T-helper 2 cell treated with Interferon-gamma antibody and Interleukin-4, amounts not matched to agents 5 μg/mL and 100 μg/mL, for 36 hours (primary cell): ENCODE measurements at places on chromosomes 2 and 18.

DNA sequence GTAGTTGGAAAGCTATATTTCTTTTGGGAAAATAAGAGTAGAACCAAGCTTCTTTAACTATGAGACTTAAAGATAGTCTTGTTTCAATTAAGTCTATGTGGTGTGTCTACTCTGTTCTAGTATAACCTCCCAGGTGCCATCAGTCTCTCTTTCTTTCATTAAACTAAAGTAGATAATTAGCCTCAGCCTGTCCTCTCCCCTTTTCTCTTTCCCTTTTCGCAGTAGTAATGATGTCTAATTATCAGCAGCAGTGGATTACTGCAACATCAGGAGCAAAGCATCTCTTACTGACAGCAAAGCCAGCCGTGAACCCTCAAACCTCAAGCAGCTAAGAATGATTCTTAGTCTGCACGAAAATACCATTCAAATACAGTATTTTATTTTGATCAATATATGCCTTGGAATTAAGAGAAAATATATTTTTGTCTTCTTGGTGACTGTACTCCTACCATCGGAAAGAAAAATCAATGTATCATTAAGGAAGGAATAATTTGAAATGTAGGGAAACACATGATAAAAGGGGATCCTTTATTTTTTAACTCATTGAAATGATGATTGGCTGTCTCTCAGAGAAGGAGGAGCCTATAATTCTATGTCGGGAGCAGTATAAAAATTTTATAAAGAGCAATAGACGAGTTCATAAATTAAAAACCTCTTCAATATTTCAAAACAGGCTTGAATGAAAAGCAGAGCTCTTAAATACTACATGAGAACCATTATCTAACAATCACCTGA is 4.5 kb downstream of the NOL4 start:
- DNase-seq, result no peak

DNA sequence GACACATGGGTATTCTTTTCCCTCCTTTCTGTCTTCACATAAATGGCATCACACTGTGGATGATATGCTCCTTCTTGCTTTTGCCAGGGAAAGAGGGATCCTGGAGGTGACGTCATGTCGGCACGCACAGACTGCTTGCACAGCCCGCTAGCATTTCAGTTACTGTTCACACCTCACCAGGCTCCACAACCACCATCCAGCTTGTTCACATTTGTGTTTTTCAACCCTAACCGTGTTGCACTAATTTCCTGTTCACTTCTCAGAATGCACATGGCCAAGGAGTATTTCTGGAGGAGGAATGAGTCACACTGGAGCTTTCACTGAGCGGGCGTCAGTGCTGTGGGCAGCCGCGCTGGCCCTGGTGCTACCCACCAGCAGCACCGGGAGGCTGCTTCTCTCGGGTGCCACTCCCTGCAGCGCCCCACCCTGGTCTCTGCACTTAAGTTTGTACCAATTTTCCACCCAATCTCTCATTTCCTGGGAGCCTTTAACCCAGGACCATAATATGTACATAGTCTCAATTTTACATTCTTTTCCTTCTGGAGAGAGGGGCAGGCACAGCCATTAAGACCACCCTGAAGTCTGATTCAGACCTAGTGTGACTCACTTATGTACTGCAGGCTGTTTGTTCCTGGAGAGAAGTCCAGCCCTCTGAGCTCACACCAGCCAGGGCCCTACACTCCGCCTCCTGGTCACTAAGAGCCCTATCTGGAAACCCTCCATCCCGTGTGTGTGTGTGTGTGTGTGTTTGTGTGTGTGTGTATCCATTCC is 65.1 kb downstream of the MBP start:
- peak; percentile 84 for DNase-seq

- no peak for DNase-seq
Measured at GRCh38 chr2:187150670-187151069, 297.4 kb downstream of the CALCRL start.

- peak; percentile 9 for DNase-seq
Measured at GRCh38 chr2:119223521-119224390, at the start of gene STEAP3. Gene STEAP3, plus strand, starts transcription at chr2:119223834. Its CDS starts 7,179 bp downstream, at chr2:119231013.

- DNase-seq, result no peak
Measured at GRCh38 chr2:173793709-173794565, 171.2 kb downstream of the SP3 start.

DNA sequence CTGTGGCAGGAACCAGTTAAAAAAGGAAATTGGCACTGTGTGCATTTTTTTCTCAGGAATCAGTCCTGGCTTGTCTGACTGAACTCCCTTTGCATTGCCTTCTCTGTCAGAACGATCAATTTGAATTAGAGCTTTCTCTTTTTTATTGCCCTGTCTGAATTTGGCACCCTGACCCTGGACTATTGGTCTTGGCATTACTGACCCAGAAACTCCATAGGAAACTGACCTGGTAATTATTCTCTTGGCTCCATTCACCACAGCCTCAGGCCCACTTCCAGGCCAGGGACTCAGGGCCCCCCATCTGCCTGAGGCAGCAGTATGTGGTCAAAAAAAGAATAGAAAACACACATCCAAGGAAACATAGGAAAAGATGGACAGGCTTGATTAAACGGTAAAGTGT is 32.0 kb upstream of the CCDC88A start:
- no peak for DNase-seq

- DNase-seq, result no peak
Measured at GRCh38 chr2:85868822-85869221, 20.0 kb downstream of the ST3GAL5 start.

- DNase-seq, result no peak
Measured at GRCh38 chr2:33806041-33806440, 206.9 kb upstream of the FAM98A start.

- DNase-seq, result peak; percentile 72
Measured at GRCh38 chr18:48940854-48941611, 9.7 kb downstream of the SMAD7 start.

DNA sequence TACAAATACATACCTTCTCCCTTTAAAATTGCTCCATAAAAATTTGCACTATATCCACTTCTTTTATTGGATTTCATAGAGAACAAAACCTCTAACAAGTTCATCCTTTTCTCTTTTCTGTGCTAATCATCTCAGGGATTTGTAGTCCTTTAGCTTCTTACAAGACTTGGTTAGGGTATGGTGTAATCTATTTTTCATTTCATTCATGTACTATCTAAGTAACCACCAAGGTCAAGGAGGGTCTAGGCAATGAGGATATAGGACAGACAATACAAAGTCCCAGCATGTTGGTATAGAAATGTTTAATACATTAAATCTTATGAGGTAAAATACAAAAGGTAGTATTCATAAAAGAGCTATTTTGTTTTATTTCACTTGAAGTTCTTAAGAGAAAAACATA is 17.5 kb downstream of the C2orf69 start:
- no peak for DNase-seq

DNA sequence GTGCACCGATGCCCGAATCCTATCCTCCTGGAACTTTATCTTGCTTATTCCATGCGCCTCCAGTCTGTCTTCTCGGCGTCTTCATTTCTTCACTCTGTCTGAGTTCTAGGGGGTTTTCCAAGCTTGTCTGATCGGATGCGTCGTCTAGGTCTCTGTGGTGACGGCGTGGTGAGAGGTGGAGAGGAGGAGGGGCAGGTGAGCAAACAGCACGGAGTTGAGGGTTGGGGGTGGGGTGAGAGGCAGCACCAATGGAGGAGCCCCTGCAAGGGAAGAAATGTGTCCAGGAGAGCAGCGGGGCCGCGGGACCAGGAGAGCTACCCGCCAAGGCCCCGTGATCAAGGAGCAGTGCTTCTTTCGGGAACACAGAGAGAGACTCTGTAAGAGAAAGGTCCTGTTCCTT is 131.3 kb upstream of the TWIST2 start:
- DNase-seq, result no peak

DNA sequence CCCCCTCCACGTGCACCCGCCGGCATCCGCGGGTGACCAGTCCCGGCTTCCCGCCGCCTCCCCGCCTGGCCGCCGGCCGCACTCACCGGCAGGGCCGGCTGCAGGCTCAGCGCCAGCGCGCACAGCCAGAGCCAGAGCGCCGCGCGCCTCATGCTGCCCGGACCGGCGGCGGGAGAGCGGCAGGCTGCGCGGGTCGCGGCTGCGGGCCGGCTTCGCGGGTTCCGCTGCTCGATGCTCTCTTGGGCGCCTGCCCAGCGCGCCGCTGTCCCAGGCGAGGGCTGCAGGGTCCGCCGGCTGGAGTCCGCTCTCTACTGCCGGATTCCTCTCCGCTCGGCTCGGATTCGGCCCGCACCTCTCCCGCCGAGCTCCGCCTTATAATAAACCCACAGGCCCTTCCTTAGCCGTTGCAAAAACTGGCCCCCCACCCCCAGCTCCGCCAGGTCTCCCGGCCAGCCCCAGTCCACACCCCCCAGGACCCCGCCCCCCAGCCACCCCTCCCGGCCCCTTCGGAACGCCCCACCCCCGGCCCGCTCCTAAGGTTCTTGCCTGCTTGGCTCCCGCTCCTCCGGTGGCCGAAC is at the start of gene SDC1:
Gene SDC1 (minus strand): TSS at position 415 of the 578 bp plus-strand sequence. CDS start 263 bp downstream, at position 152.
- DNase-seq, result peak; percentile 9

- DNase-seq, result no peak
Measured at GRCh38 chr2:12300019-12300602, 416.6 kb upstream of the TRIB2 start.

DNA sequence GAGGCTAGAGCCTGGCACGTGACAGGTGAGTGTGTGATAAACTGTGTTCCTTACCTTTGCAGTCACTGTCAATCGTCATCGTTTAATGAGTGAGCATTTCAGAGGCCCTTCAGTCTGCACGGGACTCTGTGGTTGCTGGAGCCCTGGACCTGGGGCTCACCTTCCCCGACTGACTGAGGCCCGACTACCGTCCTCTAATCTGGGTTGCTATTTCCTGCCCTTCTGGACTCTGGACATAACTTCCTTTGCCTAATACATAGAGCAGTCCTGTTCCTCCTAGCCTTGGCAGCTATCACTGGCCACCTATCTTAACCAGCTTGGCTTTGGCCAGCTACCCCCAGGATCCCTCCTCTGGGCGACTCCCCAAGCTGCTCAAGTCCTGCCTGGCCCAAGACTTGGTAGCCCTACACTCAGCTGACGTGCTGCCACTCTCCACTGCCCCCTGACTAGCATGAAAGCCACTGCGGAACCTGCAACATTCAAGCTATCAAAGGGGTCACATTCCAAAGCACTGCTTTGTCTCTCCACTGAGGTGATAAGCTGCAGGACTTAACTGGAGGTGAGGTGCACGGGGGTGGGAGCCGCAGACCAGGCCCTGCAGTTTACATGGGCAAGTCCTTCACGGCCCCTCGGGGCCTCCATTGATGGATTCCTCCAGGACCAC is 11.1 kb upstream of the RAB17 start:
- DNase-seq, result no peak

DNA sequence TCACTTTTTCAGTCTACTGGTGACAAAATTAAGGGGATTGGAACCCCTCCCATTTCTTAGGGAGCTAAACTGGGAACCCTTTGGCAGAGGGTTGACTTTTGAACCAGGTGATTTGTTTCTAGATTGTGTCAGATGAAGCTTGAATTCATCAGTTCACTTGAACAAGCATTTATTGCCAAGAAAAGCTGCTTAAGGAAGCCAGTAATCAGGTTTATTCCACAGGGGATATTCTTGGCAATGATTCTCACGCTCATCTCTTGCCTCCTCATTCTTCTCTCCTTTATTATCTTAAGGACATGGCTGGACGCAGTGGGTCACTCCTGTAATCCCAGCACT is 101.0 kb downstream of the ALPK2 start:
- no peak for DNase-seq

- DNase-seq, result no peak
Measured at GRCh38 chr2:105553538-105554196, 154.8 kb upstream of the FHL2 start.

DNA sequence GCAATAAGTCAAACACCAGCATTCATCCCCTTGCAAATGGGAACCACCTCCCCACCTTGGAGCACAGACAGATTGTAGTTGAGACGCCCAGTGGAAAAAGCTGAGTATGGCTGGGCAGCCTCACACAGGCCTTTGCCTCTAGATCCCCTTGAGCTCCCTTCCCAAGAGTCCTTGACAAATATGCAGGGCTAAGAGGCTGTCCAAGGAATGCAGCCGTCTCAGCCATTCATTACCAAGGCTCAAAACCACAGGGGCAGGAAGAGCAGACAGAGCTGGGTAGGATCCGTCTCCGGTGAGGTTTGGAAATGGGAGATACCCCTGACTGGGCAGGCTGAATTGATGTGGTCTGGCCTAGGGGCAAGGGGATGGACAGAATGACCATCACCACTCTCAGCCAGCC is 557.1 kb downstream of the TNS1 start:
- DNase-seq, result no peak

GRCh38 chr18:33576999-33577646 is 896 bp upstream of the ASXL3 start:
- no peak for DNase-seq

DNA sequence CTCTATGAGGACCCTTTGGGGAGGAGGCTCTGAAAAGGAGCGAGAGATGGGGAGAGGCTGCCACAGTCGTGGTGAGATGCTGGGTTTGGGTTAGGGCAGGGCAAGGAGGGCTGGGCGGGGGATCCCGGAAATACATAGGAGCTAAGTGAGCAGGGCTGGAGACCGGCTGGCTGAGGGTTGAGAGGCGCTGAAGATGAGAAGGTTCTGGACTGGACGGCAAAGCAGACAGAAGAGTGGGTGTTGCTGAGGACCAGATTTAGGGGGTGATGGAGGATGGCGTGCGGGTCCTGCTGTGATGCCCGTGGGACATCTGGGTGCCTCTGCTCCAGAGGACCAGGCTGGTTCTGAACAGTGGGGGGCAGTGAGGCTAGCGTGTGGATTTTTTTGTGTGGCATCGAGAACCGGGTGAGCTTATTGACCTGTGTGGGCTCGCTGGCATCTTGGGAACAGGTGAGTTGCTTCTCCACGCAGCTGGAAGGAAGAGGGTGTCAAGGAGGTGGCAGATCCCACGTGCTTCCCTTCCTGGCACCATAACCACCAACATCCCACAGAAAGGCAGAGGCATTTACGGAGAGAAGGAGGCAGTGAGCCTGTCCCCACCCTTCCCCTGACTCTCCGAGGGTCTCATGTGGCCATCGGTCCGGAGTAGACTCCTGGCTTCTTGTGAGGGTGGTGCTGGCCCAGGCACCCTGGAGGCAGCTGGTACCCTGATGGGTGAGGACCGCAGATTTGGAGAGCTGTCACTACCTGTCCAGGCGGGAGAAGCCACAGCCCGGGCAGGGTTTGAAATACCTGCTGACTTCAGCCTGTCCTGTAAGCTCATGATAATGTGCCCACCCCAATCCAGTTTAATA is 70.3 kb downstream of the ASB1 start:
- no peak for DNase-seq

DNA sequence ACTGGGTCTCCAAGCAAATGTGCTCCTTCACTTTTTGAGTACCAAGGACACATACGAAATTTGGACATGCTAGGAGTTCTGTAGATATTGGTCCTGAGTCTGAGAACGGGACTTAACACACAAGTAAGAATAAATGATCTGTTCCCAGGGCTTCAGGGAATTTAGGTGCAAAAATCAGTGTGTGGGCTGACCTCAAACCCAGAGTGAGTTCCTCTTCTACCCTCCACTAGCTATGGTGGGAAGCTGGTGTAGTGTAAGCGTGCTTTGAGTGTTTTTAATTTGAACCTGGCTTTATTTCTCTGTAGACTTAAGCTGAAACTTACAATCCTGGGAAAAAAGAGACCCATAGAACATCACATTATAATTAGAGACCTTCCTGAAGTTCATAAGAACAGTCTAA is 50.5 kb downstream of the MYO3B start:
- no peak for DNase-seq
